ENCODE measurements at places on chromosomes 6 and 20.

- no peak for DNase-seq
These were observed 34.0 kb downstream of the KDM1B start for GRCh38 chr6:18189196-18189595.

GRCh38 chr20:21352703-21353102 is 44.6 kb downstream of the NKX2-4 start:
- DNase-seq = no peak

- no peak for DNase-seq
These were observed 32.5 kb upstream of the PRDM1 start for GRCh38 chr6:106053484-106054205.

DNA sequence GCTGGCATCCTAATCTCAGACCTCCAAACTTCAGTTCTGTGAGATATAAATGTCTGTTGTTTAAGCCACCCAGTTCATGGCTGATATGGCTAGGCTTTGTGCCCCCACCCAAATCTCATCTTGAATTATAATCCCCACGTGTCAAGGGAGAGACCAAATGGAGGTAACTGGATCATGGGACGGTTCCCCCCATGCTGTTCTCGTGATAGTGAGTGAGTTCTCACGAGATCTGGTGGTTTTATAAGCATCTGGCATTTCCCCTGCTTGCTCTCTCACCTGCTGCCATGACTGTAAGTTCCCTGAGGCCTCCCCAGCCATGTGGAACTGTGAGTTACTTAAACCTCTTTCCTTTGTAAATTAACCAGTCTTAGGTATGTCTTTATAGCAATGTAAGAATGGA is 56.7 kb downstream of the KIAA0319 start:
- DNase-seq = no peak

DNA sequence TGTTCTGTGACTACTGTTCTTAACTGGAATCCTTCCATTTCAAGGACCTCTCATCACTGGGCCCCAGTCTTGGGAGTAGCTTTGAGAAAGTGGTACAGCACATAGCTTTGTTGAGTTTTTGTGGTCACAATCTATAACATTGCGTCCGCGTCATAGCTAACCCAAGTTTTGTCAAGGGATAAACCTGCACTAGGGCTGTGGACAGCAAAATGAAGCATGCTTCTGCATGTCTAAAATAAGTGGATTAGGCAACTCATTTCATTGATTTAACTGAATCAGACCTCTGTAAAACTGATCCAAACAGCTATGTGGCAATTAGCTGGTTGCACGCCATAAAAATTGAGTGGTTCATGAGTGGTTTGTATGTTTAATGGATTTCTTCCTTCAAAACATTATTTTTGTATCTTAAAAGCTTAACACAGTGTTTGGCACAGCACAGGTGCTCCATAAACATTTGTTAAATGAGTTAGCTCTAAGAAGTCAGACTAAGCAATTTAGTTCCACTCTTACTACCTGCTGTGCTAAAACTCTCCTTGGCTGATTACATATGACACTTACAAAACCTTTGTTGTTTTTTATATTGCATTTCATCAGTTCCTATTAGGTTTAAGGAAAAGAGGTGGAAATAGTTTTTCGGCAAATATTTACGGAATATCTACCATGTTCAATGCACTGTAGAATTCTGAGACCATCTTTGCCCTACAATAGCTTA is 160.3 kb upstream of the ATXN1 start:
- DNase-seq = no peak

GRCh38 chr20:13533946-13534345 is 104.8 kb downstream of the TASP1 start:
- no peak for DNase-seq

- DNase-seq = no peak
These were observed 4.1 kb downstream of the TRIM38 start for GRCh38 chr6:25966711-25967110.

- no peak for DNase-seq
These were observed 40.8 kb downstream of the SMAP1 start for GRCh38 chr6:70708448-70708847.

GRCh38 chr6:155039618-155040017 is 44.5 kb downstream of the TIAM2 start:
- no peak for DNase-seq
